G401 (cell line): ENCODE measurements at places on chromosomes 3 and 15.

DNA sequence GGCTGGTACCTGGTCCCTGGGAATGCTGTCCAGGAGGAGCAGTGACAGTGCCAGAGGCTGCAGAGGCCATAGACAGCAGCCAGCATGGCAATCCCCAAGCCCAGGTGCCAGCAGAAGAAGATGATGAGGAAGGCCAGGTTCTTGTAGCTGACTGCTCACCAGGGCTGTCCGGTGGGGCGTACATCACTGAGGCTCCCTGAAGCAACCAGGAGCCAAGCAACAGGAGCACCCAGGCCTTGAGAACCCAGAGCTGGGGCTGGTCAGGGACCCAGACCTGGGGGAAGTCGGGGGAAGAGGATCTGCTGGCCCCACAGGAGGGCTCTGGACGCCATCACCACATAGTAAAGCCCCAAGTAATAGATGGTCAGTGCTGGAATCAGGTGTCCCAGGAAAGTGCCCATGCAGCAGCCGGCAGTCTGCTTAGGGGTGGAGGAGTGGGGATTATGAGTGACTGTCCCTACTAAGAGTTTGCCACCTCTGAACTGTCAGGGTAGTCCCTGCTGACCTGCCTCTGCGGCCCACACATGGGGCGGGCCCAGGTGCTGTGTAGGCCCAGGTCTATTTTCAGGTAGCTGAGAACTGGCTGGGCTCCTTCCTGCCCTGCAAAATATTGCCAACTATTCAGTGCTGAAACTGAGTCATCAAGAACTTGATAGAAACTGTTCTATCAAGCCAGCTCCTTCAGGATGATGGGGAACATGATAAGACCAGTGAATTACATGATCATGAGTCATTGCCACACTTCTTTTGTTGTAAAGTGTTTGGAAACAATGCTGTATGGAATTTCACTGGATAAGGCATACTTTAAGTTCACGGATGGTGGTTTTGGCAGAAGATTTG is 68.7 kb downstream of the CHRD start:
- no peak for DNase-seq

DNA sequence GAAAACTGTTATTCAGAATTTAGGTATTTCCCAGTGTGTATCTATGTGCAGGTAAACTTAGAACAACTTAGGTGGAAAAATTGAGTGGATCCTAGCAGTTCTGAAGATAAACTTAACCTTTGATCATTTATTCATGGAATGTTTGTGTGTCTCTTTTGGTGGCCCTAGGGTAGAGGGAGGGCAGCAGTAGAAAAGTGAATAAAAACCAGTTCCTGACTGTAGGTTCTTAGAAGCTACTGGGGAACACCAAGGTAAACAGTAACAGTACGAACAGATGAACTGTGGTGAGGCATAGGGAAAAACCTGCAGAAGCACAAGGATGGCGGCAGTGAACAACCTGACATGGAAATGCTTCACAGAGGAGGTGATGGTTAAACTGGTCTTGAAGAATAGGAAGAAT is 2.5 kb downstream of the SNRK start:
- DNase-seq, result no peak

- DNase-seq, result no peak
Measured at GRCh38 chr3:188084752-188085583, 69.0 kb upstream of the LPP start.

- DNase-seq, result no peak
Measured at GRCh38 chr15:64695561-64695992, 79.8 kb downstream of the RBPMS2 start.
